ENCODE measurements at places on chromosomes 7 and 10.

DNA sequence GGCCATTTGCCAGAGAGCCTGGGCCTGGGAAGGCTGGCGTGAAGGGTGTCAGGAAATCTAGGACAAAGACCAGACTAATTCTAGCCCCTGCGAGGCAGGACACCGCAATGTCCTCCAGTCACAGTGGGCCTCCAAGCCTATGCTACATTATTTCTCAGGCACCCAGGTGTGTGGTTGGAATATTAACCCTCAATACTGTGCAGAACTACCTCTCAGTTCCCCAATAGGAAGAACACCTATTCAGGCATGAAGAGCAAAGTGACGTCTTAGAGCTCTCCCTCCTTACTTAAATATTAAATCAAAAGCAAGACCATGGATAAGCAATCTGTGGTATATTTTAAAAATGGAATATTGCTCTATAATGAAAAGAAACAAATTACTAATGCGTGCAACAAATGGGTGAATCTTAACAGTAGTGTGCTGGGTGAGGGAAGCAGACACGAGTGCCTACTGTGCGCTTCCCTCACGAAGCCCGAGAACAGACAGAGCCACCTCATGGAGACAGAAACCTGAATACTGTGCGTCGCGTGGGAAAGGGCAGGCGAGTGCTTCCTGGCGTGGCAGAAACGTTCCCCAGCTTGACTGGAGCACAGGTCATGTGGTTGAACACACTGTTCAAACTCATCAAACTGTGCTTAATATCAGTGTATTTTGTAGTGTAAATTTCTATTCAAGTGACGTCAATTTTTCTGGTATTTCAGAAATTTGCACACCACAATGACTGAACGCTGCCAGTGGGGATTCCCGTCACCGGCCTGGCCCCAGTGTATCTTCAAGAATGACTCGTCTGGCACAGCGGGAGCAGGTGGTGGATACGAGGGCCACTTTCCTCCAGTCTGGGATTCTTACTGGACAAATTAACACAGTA, 15.5 kb upstream of the PTPRN2 start:
- DNase-seq, result no peak

DNA sequence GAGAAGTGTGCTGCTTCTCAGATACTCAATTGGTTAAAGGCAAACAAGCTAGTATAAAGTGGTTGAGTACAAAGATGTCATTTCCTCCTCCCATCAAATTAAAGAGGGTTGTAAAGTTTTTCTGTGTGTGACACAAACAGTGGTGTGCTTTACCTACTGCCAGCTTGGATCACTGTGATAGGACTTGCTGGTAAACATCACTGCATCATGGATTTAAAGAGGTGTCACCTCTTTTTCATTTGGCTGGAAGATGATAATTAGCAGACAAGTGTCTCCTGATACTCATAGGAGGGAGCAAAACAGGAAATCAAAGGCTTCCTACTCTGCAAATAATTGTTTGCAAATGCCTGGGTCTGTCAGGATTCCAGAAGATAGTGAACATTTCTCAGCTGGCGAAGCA, 200.5 kb downstream of the MDFIC start:
- no peak for DNase-seq

- no peak for DNase-seq
These were observed 11.8 kb downstream of the MRC1 start for GRCh38 chr10:17820943-17821342.

DNA sequence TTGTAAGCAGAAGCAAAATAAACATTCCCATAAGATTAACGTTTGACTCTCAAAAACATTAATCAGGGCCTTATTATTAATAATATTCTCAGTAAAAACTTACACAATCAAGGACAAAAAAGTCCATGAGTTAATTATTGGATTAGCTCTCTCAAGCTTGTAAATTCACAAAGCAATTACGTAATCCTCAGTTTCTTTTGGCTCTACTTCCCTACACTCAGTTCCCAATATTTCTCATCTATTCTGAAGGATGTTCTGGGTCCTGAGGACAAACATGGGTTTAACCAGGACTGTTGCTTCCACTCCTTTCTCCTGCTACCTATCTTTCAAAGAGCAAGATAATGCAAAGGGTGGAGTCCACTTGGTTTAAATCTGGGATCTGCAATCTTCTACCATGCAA, 15.1 kb downstream of the FBXL13 start:
- no peak for DNase-seq

DNA sequence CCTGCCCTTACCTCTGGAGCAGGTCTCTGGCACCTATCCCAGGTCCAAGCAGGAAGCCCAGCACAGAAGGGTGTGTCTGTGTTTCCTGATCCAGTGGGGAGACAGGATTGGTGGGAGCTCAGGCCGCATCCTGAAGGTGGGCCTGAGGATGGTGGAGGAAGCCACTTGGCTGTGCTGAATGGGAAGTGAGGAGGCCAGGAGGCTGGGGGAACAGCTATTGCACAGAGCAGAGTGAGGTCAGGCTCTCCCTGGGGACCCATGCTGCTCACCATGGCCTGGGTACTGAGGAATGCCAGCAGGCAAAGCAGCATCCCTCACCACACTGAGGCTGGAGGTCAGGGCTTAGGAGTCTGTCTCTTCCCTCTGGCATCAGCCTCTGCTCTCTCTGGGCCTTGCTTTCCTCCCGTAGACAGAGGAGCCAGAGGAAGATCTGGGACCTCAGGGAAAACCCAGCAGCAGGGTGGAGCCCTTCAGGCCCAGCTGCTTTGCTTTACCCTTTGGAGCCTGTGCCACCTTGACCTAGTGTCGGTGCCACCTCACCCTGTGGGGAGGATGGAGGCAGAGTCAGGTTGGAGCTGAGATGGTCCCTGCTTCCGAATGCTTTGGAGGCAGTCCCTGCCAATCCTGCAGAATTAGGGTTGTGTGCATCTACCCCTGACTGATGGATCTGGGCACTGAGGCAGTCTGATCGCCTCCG, 39.0 kb downstream of the CDH23 start:
- no peak for DNase-seq
